Activated naive CD4-positive, alpha-beta T cell treated with Interleukin-2 at 50 U/mL for 16 hours (primary cell): ENCODE measurements at places on chromosomes 3 and 15.

DNA sequence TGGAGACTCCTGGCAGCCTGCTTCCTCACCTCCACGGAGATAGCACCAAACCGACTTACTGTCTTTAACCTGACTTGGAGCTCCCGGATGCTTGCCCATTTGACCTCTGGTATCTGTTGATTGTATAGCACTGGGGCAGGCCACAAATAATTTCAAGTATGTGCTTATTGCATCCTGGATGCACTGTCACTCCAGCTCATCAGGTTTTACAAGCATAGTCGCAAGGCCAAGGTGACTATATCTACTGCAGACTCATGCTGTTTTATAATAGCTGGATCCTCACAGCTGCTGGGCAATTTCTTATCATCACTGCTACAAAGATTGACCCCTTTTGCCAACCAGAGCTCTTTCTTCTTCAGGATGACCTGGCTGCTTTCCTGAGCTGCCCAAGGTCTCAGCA is 45.6 kb downstream of the PEX5L start:
- no peak for DNase-seq

- no peak for DNase-seq
These were observed 8.1 kb downstream of the NKTR start for GRCh38 chr3:42608581-42608980.

DNA sequence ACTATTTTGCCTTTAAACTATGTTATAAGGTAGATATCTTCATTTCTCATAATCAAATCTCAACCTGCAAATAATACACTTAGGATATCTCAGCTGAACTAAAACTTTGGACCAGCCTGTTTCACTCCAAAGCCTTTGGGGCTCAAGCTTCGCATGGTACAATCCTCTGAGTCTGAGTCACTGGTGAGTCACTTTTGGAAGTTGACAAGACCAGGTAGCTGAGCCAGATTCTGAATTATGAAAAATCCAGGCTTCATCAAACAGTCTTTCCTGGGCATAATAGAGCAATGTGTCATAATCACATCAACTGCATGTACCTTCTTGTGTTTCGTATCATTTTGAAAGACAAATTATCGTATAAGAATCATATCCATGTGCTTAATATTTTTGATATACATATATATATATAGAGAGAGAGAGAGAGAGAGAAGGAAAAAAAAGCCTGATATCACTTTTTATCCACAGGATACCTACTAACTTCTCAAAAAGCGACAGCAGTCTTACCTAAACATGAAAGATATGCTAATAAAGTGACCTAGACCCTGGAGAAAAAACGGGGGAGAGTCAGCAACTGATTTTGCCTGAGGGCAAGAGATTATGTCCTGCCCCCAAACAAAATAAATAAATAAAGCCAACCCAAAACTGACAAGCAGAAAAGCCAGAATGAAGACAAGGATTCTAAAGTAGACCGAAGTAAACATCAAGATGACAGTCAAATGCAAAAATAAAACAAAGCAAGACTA is 263.9 kb upstream of the TGFBR2 start:
- no peak for DNase-seq

GRCh38 chr15:44101286-44101685 is 93.8 kb downstream of the FRMD5 start:
- no peak for DNase-seq

- no peak for DNase-seq
These were observed 349.4 kb downstream of the CNTN6 start for GRCh38 chr3:1442271-1442670.

GRCh38 chr3:171163101-171164066 is 136.9 kb upstream of the SLC2A2 start:
- DNase-seq = no peak

DNA sequence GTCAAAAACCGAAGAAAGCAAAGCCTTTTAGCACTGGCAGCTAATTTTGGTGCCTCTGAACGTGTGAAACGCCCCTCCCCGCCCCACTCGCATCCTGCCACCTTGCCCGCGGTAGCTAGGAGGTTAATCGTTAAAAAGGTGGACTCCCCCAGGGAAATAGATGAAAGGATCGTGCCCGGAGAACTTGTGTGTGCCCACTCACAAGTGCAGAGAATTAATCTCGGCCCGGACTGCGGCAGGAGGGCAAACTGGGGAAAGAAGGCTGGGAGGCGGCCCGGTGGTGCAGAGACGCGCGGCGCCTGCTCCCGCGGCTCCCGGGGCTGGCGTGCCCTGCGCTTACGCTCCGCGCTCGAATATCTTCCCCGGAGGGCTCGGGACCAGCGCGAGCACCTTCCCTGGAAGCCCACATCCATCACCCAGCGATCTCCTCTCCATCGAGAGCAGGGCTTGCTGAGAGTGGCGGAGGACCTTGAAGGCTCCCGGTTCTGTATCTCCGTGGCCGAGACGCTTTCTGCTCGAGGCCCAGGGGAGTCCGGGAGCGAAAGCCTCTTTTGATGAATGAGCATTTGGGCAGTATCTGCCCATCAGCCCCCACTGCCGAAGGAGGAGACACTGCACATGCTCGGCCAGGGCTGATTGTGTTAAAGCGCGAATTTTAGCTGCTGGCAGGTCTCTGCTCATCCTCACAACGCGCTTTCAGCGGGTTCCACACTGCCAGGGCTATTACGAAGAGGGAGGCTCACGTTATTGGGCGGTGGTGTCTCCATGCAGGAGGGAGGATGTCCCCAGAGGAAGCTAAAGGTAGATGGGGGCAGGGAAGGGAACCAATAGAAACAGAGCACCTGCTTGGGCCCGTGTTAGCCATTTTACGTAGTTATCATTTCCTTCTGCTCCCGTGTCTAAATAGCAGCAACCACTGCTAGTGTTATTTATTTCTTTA is 1.3 kb upstream of the SPTSSB start:
- DNase-seq = peak; percentile 16

GRCh38 chr15:72824112-72824511 is 40.6 kb upstream of the ADPGK start:
- no peak for DNase-seq

DNA sequence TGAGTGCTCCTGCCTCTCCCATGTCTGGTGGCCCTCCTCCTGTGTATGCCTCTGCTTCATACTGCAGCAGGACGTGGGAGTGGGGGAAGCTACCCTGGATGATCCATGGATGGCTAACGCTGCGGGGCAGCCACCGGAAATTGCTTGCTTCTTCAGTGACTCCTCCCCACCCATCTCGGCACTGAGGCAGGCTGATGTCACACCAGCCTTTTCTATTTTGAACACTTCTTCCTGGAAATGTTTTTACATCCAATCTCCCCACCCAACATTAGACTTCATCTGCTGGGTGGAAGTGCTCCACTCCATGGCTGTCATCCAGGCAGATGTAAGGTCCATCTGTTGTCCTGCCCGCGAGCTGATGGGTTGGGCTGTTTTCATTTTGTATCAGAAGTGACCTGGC is 58.9 kb upstream of the MUC13 start:
- no peak for DNase-seq

- no peak for DNase-seq
These were observed 5.1 kb upstream of the ZSCAN2 start for GRCh38 chr15:84595660-84596059.

GRCh38 chr3:125051715-125052581 is 3.8 kb downstream of the HEG1 start:
- peak; percentile 60 for DNase-seq

DNA sequence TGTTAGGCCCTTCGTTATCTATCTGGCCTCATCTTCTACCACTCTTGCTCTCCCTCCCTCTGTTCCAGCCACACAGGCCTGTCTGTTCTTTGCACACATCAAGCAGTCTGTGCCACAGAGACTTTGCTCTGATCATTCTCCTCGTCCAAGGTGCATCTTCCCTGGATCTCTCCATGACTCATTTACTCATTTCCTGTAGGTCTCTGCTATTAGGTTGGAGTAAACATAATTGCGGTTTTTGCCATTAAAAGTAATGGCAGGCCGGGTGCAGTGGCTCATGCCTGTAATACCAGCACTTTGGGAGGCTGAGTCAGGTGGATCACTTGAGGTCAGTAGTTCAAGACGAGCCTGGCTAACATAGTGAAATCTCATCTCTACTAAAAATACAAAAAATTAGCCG is 9.5 kb upstream of the C3orf49 start:
- DNase-seq = no peak

DNA sequence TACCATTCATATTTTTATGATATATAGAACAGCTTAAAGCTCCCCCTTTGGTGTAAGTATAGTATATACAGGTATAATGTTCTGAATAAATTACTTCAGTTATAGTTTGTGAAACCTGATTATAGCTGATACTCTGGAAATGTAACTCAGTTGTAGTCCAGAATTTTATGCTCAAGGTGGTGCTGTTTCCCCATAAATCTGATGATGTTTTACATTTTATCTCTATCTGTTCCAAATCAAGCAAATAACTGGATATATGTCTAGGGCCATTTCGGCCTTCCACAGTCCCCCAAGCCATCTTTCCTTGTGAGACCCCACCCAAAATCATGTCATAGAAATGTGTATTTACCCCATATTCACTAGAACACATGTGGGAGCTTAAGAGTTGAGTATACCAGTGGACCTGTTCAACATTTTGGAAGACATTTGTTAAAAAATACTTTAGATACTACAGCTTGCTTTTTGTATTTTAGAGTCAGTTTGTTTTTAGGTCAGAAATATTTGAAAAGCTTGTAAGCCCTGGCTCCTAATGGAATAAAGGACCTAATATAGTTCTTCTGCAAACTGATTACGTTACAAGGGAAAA is 107.1 kb downstream of the ATG7 start:
- no peak for DNase-seq

GRCh38 chr3:143001034-143001368 is 369 bp upstream of the U2SURP start:
- no peak for DNase-seq

DNA sequence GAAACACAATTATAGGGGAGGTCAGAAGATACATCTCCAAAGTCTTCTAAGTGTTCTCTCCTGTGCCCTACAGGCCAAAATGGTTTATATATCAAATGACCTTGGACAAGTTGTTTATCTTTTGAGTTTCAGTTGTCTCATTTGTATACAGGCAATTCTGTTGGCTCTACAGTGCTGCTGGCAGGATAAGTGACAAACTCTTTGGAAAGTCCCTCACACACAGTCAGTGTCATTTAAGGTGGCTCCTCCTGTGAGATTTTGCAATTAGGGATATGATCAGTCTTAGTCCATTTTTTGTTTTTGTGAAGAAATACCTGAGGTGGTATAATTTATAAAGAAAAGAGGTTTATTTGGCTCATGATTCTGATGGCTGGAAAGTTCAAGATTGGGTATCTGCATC is 1035.8 kb upstream of the CFAP20DC start:
- DNase-seq = no peak

GRCh38 chr3:26631390-26631738 is 8.8 kb downstream of the LRRC3B start:
- DNase-seq = no peak

DNA sequence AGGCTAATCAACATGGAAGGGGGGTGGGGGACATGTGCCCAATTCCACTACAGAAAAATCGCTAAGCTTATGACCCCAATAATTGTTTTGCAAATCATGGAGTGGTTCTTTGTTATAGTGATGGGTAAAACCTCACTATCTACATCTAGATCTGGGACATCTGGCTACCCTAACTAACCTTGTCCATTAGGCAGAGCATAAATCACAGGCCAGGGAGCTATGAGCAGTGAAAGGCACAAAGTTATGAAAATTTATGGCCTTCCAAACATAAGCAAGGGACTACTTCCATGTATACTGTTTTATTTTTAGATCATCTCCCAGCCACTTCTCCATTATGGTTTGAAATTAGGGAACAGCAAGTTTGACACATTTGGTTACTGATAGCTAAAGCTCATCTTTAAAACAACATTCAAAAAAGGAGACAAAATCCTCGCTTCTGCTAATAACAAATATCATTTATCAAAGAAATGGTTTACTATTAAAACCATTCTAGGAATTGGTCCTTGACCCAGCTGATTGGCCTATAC is 78.3 kb downstream of the RSL24D1 start:
- no peak for DNase-seq

DNA sequence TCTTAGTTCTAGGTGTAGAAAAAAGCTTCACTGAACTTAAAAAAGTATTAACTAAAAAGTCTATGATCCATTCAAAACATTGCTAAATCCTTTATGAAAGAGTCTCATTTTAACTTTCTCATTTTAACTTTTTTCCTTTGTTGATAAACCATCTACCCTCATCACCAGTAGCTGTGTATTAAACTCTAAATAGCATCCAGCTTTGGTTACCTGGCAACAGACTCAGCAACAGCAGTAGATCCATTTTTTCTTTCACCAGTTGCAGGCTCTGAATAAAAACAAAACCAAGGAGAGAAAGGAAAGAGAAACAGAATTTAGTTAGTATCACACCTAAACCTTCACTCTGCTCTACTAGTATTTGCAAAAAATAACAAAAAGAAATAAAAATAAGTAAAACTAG is 51.6 kb downstream of the TP53BP1 start:
- DNase-seq = no peak

DNA sequence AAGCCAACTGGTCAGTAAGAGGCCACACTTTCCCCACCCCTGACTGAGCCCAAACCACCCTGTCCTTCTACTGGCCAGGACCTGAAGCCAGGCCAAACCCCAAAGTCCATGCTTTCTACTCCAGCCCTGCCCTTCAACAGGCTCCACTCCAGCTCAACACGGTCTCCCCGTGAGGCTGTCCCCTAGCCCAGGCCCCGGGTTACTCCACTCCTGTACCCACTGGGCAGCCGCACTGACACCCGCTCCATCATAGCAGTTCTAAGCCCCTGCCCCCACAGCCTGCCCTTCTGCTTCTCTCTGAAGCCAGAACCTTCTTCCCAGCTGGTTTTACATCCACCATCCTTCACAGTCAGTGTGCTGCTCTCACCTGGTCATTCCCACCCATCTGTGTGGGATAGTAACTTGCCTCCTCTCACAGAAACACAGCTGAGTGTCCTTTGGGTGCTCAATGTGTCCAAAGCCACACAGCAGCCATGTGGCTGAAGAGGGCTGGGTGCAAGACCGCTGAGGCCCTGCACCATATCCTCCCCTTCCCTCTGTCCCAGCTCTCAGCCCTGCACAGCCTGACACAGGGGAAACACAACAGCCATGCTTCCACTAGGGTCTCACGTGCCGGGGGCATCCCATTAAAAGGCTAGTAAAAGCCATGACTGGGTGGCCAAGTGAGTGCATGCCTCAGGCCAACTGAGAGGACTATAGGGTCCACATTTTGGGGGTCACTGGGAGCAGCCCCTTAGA is 38.1 kb downstream of the TLE3 start:
- no peak for DNase-seq

DNA sequence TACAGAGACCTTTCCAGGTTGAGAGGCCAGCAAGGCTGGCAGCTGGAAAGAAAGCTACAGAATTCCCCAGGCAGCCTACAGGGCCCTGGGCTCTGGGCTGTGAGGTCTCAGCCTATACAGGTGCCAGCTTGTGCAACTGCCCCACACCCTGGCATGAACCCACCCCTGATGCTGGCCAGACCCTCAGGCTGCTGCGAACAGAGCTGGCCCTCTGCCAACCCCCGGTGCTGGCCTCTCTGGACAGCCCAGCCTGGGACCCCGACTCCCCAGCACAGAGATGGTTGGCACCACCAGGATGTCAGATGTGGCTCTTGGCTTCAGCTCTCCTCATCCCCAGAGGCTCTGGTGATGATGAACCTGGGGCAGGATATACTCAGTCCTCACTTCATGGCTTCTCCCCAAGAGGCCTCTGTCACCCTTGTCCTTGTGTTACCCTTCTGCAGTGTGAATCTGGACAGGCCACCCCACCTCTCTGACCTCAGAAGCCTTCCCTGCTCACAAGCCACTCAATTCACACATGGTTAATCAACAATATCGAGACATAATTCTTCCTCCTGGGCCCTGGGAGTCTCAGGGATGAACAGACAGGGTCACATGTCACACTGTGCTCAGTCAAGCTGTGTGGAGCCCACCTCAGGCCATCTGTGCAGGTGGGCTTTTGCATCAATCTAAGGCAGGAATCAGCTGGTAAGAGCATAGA is 11.0 kb upstream of the BFSP2 start:
- DNase-seq = no peak
